ENCODE measurements at places on chromosomes 16 and 17.

- DNase-seq: no peak
Measured at GRCh38 chr17:19398301-19399181, 11.6 kb upstream of the MFAP4 start.

GRCh38 chr17:75289832-75290337 is 652 bp upstream of the SLC25A19 start:
- DNase-seq: peak; percentile 58

DNA sequence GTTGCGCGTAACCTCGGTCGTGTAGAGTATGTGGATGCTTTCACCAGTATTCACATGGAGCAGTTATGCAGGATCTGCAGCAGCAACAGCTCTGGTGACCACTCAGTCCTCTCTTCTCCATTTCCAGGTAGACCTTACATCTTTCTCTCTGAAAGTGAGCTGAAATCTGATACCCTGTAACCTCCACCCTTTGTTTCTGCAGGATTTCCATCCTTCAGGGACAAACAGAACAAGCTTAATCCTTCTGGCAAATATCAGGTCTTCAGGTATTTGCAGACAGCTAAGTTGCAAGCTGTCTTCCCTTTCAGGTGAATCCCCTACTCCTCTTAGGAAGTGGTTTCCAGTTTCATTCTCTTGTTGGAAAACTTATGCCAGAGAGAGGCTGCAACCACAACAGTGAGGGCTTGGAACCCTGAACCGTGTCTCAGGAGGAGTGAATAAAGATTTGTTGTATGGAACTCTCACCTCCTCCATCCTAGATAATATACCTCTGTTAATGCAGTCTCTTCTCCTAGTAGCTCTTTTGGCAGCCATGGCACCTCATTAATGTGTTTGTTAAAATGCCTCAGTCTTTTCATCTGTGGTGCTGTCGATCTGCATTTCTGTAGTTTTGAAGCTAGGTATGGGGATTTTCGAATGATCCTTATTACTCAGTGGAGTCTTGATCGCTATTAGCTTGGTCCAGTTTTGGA is 172.5 kb downstream of the PRKCA start:
- DNase-seq: no peak

- DNase-seq: no peak
Measured at GRCh38 chr17:41322094-41322902, 6.8 kb upstream of the KRTAP17-1 start.
